Left hindlimb (tissue), 1 donor: ENCODE measurements at places on chromosomes 12 and 14.

GRCh38 chr12:41684997-41685396 lies 459.7 kb downstream of the GXYLT1 start:
- no peak for DNase-seq

- DNase-seq = no peak
Observed at GRCh38 chr12:53267306-53267998, 647 bp upstream of the ESPL1 start.

- DNase-seq = peak; percentile 70
Observed at GRCh38 chr12:104055686-104056388, 5.8 kb upstream of the GLT8D2 start.

GRCh38 chr12:107684990-107685359 lies 624 bp upstream of the PWP1 start:
- DNase-seq = no peak

- DNase-seq = no peak
Observed at GRCh38 chr12:109222062-109222461, 87.0 kb downstream of the FOXN4 start.
